Tibial nerve (tissue), 4 donors: ENCODE measurements at places on chromosomes 4 and X. TPM values are rescaled to one million over a fixed set of nuclear protein-coding genes. Genes with fewer than 3 reads are reported as not detected.

- H3K4me3 ChIP-seq = no peak overlapping the region
- H3K4me1 ChIP-seq = peaks cover 100% of the 10 kb centered on the region
- DNase-seq = no peak
- H3K36me3 ChIP-seq = no peaks in the 10 kb centered on the region
- H3K27me3 ChIP-seq = no peaks in the 10 kb centered on the region
- peak overlapping the region; percentile 79 for H3K27ac ChIP-seq
These were observed 120.1 kb downstream of the AFF1 start for GRCh38 chr4:87054900-87055299.

DNA sequence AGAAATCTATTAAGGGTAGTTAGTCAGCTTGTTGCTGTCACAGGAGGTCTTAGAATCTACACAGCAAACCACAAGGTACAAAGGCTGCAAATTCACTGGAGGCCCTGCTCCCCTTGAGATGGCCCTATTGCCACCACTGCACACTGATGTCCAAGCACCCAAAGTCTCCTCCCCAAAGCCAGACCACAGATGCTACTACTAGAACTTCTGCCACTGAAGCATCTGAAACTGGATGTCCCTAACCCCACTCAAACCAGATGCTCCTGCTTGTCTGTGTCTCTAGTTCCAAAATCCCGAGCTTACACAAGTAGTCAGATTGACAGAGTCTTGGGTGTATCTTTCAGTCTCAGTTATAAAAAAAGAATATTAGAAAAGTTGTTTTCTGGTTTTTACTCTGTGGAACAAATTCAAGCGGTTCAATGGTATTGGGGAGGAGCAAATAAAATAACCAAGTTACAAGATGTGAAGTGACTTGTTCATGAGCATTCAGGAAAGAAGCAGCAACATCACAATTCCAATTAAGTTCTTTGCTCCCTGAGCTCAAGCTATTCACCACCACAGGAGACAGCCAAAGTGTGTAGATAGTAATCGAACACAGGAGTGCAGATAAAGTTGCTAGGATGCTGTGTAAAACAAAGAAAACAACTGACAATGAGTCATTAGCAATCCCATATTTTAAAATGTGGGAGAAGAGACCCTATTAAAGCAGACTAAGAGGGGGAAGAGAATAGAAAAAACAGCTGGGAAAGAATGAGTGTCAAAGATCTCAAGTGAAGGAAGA is 352.3 kb downstream of the PDGFC start:
- no peaks in the 10 kb centered on the region for H3K4me1 ChIP-seq
- no peak overlapping the region for H3K4me3 ChIP-seq
- no peak for DNase-seq
- no peaks in the 10 kb centered on the region for H3K36me3 ChIP-seq
- no peak overlapping the region for H3K27ac ChIP-seq
- no peaks in the 10 kb centered on the region for H3K27me3 ChIP-seq

DNA sequence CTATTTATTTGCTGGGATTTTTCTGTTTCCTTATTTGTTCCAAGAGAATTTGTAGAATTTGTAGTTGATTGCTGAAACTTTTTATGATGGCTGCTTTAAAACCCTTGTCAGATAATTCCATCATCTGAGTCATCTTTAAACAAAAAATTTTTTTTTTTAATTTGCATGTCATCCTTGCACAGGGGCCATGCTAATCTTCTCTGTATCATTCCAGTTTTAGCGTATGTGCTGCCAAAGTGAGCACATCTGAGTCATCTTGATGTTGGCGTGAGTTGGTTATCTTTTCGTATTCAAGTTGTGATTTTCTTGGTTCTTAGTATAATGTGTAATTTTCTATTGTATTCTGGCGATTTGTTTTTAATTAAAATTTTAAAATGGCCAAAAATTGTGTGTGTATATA is 18.7 kb upstream of the ZNF157 start:
- no peak overlapping the region for H3K27ac ChIP-seq
- H3K4me3 ChIP-seq = no peak overlapping the region
- no peaks in the 10 kb centered on the region for H3K36me3 ChIP-seq
- H3K27me3 ChIP-seq = no peaks in the 10 kb centered on the region
- DNase-seq = no peak

GRCh38 chr4:77854431-77855111 is 8.1 kb upstream of the MRPL1 start:
- peak overlapping the region; percentile 40 for H3K27ac ChIP-seq
- H3K4me1 ChIP-seq = no peaks in the 10 kb centered on the region
- DNase-seq = no peak

GRCh38 chr4:118396881-118397622 is 44.2 kb upstream of the PRSS12 start:
- no peak overlapping the region for H3K27ac ChIP-seq
- H3K4me3 ChIP-seq = no peak overlapping the region
- H3K27me3 ChIP-seq = no peaks in the 10 kb centered on the region
- no peak for DNase-seq

DNA sequence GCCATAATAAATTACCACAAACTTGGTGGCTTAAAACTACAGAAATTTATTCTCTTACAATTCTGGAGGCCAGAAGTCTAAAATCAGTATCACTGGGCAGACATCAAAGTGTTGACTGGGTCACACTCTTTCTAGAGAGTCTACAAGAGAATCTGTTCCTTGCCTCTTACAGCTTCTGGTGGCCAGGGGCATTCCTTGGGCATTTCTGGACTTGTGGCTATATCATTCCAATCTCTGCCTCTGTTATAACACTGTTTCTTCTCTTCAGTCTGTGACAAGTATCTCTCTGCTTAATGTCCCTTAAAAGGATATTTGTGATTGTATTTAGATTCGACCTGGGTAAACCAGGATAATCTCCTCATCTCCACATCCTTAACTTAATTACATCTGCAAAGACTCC is 207.3 kb upstream of the DCAF8L1 start:
- no peak overlapping the region for H3K4me3 ChIP-seq
- H3K27me3 ChIP-seq = no peaks in the 10 kb centered on the region
- H3K4me1 ChIP-seq = no peaks in the 10 kb centered on the region

- no peaks in the 10 kb centered on the region for H3K4me1 ChIP-seq
- no peaks in the 10 kb centered on the region for H3K27me3 ChIP-seq
These were observed 192.1 kb downstream of the RBMX2 start for GRCh38 chrX:130593911-130594310.

GRCh38 chr4:179817317-179817716 is 2375.1 kb upstream of the AGA start:
- H3K27me3 ChIP-seq = no peaks in the 10 kb centered on the region
- no peak overlapping the region for H3K27ac ChIP-seq
- no peaks in the 10 kb centered on the region for H3K4me1 ChIP-seq
- H3K4me3 ChIP-seq = no peak overlapping the region
- no peak for DNase-seq

DNA sequence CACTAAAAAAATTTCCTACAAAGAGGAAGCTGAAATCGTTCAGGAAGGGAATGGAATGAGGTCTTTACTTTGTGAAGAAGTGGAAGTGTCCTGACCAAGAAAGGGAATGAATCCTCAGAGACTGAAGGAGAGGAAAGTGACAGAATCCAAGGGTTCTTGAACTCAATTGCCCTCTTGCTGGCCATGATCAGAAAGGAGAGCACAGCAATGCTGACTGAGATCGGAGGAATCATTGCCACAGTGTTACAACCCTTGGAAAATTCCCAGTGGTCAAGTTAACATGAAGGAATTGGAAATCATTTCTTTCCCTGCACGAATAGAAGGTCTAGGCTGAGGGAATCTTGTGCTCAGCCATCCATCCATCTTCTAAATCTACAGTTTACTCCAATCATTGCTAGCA is 190.0 kb upstream of the NEIL3 start:
- no peaks in the 10 kb centered on the region for H3K4me1 ChIP-seq
- H3K27me3 ChIP-seq = no peaks in the 10 kb centered on the region
- no peaks in the 10 kb centered on the region for H3K36me3 ChIP-seq
- peak overlapping the region; percentile 60 for H3K27ac ChIP-seq
- no peak for DNase-seq

DNA sequence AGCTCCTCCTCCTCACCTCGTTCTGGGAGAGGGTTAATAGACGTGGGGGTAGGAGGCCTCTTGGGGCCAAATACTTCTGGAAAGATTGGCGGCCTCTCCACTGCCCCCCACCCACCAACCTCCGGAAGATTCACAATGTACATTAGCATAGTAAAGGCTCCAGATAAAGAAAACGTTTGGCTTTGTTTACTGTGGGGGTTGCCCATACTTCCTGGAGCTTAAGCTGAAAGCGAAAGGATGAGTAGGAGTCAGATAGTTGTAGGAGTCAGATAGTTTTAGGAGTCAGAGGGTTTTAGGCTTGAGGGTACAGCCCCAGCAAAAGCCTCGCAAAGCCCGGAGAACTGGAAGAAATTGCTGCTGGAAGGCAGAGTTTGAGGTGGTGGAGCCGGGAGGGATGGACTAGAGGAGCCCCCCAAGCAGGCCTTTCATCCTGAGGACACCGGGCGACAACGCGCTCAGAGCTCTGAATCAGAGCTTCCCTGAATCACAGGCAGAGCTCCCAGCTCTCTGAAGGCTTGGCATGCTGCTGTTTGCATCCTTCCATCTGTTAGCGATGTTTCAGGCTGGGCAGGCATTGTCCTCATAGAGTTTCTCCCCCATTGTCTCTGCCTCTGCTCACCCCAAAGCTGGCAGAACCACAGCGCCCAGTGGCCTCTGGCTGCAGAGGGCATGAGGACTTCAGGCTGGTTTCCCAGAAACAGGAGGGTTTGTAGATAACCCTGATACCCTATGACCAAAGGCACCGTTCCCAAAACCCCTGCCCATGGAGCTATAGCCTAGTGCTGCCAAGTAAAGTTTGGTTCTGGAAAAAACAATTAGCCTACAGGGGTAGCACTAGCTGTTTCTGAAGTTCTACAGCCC is 280.7 kb downstream of the BCOR start:
- H3K27me3 ChIP-seq = peaks cover 9% of the 10 kb centered on the region
- peaks cover 42% of the 10 kb centered on the region for H3K4me1 ChIP-seq
- H3K4me3 ChIP-seq = no peak overlapping the region
- peak overlapping the region; percentile 54 for H3K27ac ChIP-seq
- DNase-seq = no peak

DNA sequence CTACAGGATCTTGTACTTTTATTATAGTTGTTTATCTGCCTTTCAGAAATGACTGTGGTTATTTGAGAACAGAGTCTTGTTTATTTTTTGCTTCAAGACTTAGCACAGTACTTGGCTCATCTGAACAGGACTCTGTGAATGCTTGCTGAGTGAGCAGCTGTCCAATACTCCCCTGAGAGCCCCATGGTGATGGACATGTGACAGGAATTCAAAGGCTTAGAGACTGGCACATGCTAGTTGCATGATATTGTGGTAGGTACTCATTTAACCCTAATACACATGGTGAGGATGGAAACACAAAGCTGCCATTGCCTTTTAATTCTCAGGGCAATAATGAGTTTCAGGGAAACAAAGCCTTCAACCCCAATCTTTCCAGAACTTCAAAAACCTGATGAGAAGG is 97.3 kb downstream of the GEMIN8 start:
- H3K4me3 ChIP-seq = no peak overlapping the region
- DNase-seq = no peak
- H3K36me3 ChIP-seq = no peaks in the 10 kb centered on the region
- peaks cover 11% of the 10 kb centered on the region for H3K27me3 ChIP-seq
- peak overlapping the region; percentile 66 for H3K27ac ChIP-seq
- H3K4me1 ChIP-seq = no peaks in the 10 kb centered on the region

DNA sequence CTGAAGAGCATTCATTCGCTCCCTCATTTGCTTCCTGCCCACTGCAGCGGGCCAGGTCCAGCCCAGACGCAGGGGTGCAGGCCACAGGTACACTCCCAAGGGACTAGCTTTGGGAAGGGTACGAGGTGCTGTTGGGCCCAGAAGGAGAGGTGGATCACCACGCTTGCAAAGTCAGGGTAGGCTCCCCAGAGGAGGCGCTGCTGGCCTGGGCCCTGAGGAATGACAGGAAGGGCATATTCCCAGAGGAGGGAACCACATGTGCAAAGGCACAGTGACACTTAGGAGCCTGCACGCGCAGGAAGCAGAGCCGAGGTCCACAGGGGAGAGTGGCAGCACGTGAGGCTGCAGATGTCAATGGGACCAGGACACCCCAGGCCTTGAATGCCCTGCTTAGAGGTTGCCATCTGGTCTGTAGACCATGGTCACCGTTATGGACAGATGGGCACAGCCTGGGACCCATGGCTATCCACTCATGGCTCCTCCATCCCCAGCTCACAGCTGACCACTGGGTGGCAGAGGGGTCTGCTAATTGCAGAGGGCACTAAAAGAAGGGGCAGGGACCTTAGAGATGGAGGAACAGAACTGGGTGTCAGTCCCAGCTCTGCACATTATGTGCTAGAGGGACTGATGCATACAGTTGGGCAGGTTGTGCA is 7.9 kb downstream of the HTRA3 start:
- H3K36me3 ChIP-seq = no peaks in the 10 kb centered on the region
- no peak overlapping the region for H3K4me3 ChIP-seq
- no peak overlapping the region for H3K27ac ChIP-seq
- no peak for DNase-seq
- no peaks in the 10 kb centered on the region for H3K27me3 ChIP-seq

DNA sequence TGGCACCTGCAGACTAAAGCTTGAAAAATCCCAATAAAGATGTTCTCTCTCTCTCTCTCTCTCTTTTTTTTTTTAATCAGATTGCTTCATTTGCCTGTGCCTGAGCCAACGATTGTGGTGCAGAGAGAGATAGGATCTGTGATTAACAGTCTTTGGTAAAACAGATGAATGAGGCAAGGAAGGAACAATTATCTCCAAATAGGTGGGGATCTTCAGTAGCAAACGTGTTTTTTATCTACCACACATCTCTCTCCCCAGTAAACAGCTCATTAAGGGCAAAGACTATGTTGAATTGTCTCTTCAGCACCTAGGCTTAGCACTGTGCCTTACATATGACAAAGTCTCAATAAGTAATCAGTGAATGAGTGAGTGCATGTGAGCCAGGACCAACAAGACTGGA is 96.3 kb downstream of the SMIM20 start:
- no peaks in the 10 kb centered on the region for H3K36me3 ChIP-seq
- DNase-seq = no peak
- no peaks in the 10 kb centered on the region for H3K4me1 ChIP-seq
- H3K27ac ChIP-seq = no peak overlapping the region

- H3K36me3 ChIP-seq = no peaks in the 10 kb centered on the region
- no peaks in the 10 kb centered on the region for H3K27me3 ChIP-seq
- no peak overlapping the region for H3K4me3 ChIP-seq
These were observed 15.6 kb upstream of the ASMTL start for GRCh38 chrX:1468250-1468772.

GRCh38 chr4:54547299-54548097 is 110.3 kb upstream of the KIT start:
- no peak overlapping the region for H3K4me3 ChIP-seq
- H3K27me3 ChIP-seq = no peaks in the 10 kb centered on the region
- DNase-seq = no peak
- H3K27ac ChIP-seq = no peak overlapping the region
- no peaks in the 10 kb centered on the region for H3K4me1 ChIP-seq

DNA sequence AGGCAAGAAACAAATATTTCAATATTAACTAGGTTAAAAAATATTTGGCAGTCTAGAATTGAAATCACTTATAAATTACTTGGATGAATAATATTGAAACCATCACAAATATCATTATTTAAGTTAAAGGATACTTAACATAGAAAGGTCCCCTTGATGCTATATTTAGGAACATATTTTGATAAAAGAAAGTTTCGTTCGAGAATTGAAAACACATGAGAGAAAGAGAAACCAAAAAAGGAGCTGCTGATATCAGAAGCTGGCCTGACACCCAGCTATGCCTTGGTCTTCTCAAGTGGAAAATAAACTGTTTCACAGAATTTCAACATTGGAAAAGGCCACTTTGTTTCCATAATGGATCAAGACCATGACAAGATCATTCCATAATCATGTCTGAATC is 762.4 kb downstream of the DMD start:
- no peaks in the 10 kb centered on the region for H3K4me1 ChIP-seq
- no peaks in the 10 kb centered on the region for H3K27me3 ChIP-seq
- no peak overlapping the region for H3K4me3 ChIP-seq
- no peaks in the 10 kb centered on the region for H3K36me3 ChIP-seq

PNMA6F gene
- not detected for total RNA-seq

NUDT11 gene
- 2.6 TPM for total RNA-seq

IDH3G gene
- total RNA-seq = 101 TPM

PACRGL gene
- total RNA-seq = 33.9 TPM

TLR10 gene
- total RNA-seq = not detected

HTR2C gene
- 0.66 TPM for total RNA-seq
